ENCODE measurements at places on chromosomes 1 and 21. TPM values are rescaled to one million over a fixed set of nuclear protein-coding genes. Genes with fewer than 3 reads are reported as not detected.

ACOT11 gene
- total RNA-seq = 1.9 TPM

VASH2 gene
- total RNA-seq = not detected

GUCA2B gene
- not detected for total RNA-seq

PPOX gene
- total RNA-seq = 33.6 TPM

ZNF697 gene
- 0.10 TPM for total RNA-seq

DNA sequence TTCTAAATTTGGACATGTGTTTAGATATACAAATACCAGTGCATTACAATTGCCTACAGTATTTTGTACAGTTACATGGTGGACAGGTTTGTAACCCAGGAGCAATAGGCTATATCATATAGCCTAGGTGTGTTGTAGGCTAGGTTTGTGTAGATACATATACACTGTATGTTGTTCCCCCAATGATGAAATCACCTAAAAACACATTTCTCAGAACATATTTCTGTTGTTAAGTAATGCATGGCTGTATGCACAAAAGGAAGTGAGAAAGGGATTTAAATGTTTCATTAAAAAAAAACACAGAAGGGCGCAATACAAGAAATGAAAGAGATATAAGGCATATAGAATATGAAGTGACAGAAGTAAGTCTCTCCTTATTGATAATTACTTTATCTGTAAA lies 32.0 kb downstream of the S100B start:
- no peak for DNase-seq

GRCh38 chr21:29114765-29115500 lies 15.5 kb upstream of the MAP3K7CL start:
- DNase-seq = no peak

GRCh38 chr1:165641231-165641987 lies 10.4 kb downstream of the MGST3 start:
- DNase-seq = no peak

DNA sequence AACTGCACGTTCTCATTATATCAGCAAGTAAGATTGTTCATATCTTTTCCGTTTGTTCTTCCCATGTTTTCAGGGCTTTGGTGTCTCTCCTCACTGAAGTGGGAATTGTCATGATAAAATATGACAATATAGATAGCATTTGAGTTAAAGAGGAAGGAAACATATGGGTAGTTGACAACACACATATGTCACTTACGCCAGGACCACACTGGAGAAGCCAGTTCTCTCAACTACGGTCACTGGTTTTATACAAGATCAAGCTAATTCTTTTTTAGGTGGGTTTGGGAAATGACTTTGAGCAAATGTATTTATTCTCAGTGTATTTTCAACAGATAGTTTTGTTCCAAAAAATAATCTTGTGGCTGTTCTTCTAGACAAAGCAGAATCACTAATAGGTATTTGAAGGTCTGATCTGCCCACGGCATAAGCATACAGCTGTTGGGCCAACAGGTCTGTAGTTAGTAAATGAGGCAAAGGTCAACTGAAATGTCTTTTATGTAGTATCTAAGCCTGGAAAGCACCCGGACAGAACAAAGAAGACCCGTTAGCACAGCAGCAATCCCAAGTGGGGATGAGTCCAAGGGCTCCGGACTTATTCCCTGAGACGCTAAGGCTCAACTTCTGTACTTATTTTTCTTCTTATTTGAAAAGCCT lies 433.6 kb upstream of the ZP4 start:
- DNase-seq = no peak

CFAP74 gene
- total RNA-seq = not detected
